ENCODE measurements at places on chromosomes 16 and 17.

- DNase-seq: no peak
These were observed 889.8 kb downstream of the CDH8 start for GRCh38 chr16:61146429-61146828.

GRCh38 chr17:82244413-82245133 lies 15.7 kb downstream of the SLC16A3 start:
- DNase-seq: no peak

GRCh38 chr16:7182510-7183109 lies 150.0 kb upstream of the RBFOX1 start:
- no peak for DNase-seq

DNA sequence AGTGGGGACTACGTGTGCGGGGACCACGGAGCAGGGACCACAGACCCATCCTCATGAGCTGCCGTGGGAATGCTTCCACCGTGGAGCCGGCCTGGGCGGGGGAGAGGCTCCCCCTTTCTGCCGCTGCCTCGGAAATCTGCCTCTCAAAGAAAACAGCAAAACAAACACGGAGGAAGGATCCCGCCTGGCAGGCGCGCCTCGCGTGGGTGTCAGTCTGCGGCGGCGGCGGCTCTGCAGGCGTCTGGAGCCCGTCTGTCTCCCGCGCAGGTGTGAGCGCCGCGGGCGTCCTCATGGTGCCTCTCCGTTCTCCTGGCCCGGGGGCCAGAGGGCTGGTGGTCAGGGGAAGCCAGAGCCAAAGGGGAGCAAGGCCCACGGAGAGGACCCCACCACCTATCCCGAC lies 27.5 kb downstream of the GSE1 start:
- DNase-seq: no peak

GRCh38 chr17:4788807-4789700 lies at the start of gene GLTPD2:
Gene GLTPD2 (plus strand): TSS chr17:4788964. CDS start chr17:4789012, 48 bp downstream.
- no peak for DNase-seq
